ENCODE measurements at places on chromosomes 11 and 22.

- peak; percentile 58 for DNase-seq
Measured at GRCh38 chr11:130721736-130722135, 194.5 kb downstream of the SNX19 start.

GRCh38 chr22:37267661-37268413 lies 14.5 kb upstream of the CYTH4 start:
- peak; percentile 18 for DNase-seq

- no peak for DNase-seq
Measured at GRCh38 chr11:24731554-24731953, 234.7 kb downstream of the LUZP2 start.

GRCh38 chr11:106091480-106092123 lies 14.1 kb downstream of the AASDHPPT start:
- peak; percentile 90 for DNase-seq

- DNase-seq = peak; percentile 57
Measured at GRCh38 chr11:74279256-74279655, 32.2 kb downstream of the P4HA3 start.

Data from iris pigment epithelial cell (primary cell).